ENCODE measurements at places on chromosomes 12 and 14.

- DNase-seq: no peak
Observed at GRCh38 chr12:53424626-53425514, 1.2 kb downstream of the AMHR2 start.

DNA sequence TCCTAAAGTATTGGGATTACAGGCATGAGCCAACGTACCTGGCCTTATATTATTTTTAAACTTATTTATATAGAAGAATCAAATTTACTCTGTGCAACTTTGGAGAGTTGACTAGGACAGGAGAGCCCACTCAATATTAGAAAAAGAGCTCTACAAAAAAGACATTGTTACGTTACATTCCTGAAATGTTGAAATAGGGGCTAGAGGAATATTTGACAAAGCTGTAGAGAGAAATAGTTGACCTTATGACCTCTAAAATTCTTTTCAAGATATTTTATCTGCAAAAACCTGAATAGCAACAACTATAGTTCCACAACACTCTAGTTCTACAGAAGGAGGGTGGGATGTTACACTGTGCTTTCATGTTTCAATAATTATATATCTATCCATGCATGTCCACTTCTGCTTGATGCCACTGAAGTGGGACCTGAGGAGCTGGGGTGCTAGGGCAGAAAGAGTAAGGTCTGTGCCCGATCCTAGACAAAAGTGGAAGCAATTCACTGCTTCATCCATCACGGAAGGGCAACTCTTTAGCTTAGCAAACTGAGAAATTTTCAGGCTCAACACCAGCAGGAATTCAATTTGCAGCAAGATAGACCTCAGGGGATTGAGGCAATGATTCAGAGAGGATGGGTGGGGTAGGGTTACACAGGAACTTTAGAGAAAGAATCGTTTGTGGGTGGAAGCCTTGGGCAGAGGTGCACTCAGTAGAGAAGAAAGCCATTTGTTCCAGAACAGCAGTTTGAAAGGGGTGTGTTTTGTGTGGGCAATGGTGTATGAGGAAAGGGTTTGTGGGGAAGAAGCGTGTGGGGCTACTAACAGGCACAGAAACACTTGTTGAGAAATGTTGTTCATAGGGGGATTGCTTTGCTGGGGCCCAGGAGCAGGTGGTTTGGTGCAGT lies 16.0 kb upstream of the RNASE10 start:
- no peak for DNase-seq

DNA sequence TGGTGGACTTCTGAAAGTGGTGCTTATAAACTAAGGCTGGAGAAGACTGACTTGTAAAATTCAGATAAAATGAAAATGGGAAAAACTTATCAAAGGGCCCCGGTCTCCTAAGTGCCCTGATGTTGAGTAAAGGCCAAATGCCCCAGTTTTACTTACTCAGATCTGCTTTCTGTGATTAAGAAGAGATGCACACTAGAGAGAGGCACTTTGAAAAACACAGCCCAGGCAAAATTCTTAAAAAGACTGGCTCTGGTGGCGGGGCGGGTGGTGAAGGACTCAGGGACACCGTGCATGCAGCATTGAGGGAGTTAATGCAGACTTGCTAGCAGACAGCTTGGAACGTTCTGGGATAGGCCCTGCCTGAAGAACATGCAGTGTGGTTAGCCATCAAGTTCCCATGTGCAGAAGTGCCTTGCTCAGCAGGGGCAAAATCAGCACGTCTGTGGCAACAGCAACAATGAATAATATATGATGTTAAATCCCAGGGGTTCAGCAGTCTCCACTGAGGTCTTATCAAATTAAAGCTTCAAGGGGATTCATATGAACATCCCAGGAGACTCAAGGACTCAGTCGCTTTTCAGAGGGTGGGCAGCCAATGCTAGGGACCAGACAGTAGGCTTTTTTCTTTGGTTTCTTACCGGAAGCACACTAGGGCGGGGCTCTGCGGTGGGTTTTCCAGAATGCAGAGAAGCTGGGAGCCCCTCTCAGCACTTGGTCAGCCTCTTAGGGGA lies 105.0 kb downstream of the DAD1 start:
- DNase-seq: no peak

DNA sequence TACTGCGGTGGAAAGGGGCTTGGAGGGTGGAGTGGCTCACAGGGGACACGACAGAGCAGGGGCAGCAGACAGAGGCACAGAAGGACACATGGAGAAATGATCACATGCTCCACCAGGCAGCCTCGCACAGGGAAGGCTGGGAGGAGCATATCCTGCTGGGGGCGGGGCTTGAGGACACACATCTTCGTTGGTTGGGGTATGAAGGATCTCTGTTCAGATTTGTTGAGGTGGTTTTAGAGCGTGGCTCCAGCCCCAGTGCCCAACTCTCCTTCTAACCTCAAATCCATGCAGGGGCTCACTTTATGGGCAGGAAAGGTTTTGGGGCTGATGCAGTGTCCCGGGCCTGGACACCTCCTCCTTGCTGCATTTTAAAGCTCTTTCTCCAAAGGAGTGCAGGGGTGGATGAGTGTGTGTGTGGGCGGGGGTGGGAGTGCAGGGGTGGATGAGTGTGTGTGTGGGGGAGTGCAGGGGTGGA lies 733 bp upstream of the P3H3 start:
- DNase-seq: peak; percentile 41

DNA sequence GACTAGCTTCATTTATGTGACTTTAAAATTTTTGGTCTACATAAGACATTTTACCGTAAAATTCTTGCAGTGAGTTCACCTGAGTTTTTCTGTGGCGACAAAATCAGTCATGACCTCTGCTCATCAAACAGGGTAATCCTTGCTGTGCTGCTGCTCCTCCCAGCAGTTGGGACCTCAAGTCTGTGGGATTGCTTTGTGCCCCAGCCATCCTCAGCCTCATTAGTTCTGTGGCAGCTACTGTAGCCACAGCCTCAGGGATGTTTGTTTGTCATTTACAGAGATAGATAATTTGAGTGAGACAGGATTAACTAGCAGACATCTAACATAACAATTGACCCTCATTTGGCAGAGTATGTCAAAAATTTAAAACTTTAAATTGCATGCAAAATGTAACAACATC lies 357.0 kb downstream of the PCNX1 start:
- DNase-seq: no peak

DNA sequence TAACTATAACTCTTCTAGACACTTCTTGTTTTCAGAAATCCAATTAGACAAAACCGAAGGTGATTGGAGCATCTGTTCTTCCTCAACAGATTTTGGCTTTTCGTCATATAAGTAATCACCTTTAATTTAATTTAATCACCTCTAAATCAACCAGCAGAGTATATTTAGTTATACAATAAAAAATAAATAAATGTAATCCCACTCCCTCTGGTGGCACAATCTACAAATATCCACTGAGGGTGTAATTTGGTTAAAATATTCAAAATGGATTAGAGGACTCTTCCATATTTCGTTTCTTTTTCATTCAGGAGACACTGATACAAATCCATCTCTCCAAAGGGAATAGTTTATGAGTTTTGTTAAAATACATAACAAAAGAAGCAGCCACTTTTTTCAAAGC lies 18.3 kb upstream of the SLC35F4 start:
- no peak for DNase-seq

- no peak for DNase-seq
Observed at GRCh38 chr12:62856454-62856853, 78.5 kb downstream of the PPM1H start.

DNA sequence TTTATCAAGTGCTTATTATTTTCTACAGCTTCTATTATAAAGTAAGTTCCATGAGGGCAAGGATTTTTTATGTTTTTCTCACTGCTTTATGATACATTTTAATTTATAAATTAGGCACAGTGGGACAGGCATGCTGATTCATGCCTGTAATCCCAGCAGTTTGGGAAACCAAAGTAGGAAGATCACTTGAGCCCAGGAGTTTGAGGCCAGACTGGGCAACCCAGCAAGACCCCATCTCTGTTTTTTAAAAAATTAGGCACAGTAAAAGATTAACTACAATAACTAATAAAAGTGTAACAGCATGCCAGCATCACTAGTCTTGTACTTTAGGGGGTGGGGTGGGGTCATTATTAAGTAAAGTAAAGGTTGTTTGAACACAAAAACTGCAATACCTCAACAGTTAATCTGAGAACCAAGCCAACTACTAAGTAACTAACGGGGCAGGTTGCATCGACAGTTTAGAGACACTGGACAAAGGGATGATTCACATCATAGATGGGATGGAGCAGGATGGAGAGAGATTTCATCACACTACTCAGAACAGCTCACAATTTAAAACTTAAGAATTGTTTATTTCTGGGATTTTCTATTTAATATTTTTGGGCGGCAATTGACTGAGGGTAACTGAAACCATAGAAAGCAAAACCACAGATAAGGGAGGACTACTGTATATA lies 119.5 kb downstream of the PLEKHA5 start:
- DNase-seq: no peak

- no peak for DNase-seq
Observed at GRCh38 chr14:105311838-105312237, 2.7 kb upstream of the PACS2 start.

- DNase-seq: no peak
Observed at GRCh38 chr14:68380329-68380741, 412.5 kb downstream of the ZFP36L1 start.

GRCh38 chr12:19695244-19696098 lies 256.2 kb downstream of the AEBP2 start:
- no peak for DNase-seq

DNA sequence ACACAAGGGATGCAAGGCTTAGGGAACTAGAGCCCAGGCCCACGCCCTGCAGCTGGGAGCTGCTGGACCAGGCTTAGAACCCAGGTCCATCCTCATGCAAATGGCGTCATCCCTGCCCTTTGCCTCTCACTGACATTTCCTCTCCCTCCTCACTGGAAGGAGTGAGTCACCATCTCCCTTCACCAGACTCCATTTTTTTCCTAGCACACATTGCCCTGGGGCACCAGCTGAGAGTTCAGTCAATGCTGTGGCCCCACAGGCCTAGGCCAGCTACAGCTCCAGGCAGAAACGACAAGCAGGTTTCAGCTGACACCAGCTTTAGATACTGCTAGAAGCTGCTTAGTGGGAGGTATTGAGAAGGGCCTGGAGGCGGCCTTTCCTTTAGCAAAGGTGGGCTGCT lies 98.9 kb downstream of the RIMBP2 start:
- no peak for DNase-seq

- DNase-seq: no peak
Observed at GRCh38 chr12:114689075-114689994, 5.4 kb upstream of the TBX3 start.

DNA sequence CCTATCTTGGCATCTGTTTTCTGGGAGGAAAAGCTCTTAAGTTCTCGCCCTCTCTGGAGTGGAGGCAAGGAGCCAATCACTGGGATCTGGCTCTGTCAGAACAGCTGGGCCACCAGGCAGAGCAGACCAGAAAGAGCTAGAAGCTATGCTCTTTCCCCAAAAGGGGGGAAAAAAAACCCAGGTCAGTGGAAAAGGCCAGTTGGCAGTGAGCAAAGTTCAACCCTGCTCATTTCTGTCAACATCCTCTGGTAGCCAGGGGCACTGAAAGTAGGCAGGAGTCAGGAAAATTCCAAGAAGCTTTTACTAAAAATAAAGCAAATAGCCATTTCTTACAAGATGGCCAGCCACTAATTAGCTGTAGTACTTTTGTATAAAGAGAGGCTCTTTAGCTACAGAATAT lies 36.6 kb upstream of the PAX9 start:
- no peak for DNase-seq

DNA sequence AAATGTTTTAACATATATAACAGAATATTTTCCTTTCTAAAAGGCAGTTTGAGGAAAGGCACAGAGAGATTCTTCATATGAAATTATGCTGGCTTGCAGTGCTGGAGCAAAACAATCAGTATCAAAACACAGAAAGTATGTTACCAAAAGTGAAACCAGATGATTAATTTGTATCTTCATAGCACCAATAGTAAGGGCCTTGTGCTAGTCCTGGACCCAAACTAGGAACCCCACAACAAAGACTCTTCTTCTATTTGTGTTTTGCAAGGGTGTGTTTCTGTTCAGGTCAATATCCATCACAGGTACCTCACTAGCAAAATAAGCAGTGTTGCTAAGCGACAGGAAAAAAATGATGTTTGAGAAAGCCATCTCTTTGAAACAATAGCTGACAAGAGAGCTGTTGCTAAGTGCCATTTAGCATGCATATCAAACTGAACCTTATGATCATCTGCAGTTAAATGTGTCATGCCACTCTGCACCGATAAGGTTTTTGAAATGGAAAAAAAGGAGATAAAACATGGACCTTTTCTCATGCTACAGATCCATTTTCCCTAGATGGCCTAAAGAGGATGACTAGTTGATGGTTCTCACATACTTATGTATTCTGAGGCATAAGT lies 196.2 kb upstream of the ALG10 start:
- DNase-seq: no peak

- no peak for DNase-seq
Observed at GRCh38 chr12:24839268-24839791, 109.6 kb downstream of the BCAT1 start.

- DNase-seq: no peak
Observed at GRCh38 chr14:22803687-22803974, 11.6 kb downstream of the SLC7A7 start.

GRCh38 chr14:95474941-95475340 lies 41.5 kb downstream of the SYNE3 start:
- DNase-seq: no peak

- no peak for DNase-seq
Observed at GRCh38 chr14:65828396-65828795, 415.9 kb downstream of the FUT8 start.

DNA sequence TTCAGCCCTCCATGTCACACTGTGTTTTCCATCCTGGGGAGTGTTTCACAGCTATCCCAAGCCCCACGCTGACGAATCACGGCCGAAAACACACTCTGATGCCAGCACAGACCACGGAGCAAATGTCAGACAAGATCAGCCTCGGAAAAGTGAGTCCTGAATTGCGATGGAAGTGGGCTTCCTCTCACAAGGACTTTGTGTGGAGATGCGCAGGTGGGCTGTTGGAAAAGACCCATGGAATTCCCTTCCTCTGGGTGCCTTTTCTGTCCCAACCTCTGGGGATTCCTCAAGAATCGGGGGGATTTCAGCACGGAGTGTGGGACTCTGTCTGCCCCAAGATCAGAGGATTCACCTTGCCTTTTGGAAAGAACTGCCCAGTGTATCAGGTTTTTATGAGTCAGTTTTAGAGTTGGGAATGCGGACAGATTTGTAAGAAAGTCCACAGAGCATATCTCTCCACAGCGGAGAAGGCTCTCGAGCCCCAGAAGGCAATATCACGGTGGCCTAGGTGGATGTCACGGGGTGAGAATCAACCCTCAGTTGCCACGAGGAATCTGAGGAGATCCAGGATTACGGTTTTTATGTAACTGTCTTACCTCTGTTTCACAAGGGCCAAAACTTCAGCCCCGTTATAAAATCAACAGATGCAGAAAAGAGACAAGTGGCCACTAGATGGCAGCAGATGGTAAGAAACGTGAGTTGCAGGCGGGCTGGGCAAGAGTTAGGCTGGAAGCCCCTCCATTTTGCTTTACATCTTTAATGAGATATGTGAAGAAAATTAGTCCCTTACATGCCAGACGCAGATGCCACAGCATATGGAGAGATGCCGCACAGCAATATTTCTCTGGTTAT lies 201.9 kb downstream of the DAD1 start:
- DNase-seq: peak; percentile 62

Measured in DMS 273 treated with DMSO at 0.1 percent for 48 hours (cell line).